ENCODE measurements at places on chromosomes 7 and 10.

GRCh38 chr10:6650586-6650985 lies 70.5 kb upstream of the PRKCQ start:
- DNase-seq = no peak

DNA sequence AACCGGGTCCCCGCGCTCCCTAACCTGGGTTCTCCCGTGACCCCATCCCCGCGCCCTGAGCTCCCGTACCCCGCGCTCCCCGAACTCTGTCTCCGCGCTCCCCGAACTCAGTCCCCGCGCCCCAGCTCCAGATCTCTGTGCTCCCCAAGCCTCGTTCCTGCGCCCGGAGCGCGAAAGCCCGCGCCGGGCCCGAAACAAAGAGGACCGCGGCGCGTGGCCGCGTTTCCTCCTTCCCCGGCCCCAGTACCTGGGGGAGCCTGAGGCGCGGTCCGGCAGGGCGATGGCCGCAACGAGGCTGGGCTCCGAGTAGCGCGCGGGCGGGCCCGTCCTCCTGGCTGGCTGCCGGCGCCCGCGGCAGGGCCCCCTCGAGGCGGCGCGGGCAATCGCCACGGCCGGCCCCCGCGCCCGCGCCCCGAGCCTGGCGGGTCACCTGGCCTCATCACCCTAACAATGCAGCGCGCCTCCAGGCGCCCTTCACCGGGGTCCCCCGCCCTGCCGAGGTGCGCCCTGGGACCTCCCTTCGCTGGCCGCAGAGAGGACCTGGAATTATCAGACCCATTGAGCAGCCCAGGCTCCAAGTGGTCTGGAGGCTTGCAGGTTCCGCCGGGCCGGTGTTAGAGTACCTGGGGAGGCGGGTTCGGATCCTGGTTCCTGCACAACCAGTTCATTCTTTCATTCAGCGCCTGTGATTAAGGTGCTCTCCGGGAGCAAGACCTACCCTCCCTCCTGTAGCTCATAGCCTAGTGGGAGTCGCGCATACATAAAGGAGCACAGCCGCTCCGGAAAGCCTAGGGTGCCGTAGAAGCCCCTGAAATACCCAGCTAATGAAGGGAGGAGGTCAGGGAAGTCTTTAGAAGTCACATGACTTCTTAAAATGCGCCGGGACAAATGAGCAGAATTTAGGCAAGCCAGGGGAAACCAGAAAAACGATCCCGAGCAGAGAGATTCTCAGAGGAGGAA lies at the start of gene TNS3:
Gene TNS3 (minus strand): TSS at position 308 of the 960 bp plus-strand sequence. CDS start 142,475 bp downstream, outside the sequence.
- no peak for DNase-seq

GRCh38 chr10:70540089-70540788 lies 61.7 kb downstream of the PALD1 start:
- DNase-seq = no peak

DNA sequence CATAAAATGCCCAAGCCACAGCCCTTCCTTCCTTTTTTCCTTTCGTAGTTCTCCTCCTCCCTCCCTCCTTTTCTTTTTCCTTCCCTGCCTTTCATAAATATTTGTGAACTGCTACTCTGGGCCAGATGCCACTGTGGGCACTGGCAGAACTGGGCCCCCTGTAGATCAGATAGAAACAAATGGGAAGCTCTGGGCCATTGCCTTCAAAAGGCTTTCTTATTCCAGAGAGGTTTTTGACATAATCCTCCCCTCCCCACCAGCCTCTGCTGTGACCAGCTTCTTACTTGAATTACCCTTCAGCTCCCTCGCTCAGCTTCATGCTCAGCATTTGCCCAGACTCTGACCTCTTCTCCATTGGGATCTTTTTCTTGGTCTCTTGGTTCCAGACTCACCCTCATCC lies 886.8 kb downstream of the LRMDA start:
- no peak for DNase-seq
